ENCODE measurements at places on chromosomes 7 and 10.

DNA sequence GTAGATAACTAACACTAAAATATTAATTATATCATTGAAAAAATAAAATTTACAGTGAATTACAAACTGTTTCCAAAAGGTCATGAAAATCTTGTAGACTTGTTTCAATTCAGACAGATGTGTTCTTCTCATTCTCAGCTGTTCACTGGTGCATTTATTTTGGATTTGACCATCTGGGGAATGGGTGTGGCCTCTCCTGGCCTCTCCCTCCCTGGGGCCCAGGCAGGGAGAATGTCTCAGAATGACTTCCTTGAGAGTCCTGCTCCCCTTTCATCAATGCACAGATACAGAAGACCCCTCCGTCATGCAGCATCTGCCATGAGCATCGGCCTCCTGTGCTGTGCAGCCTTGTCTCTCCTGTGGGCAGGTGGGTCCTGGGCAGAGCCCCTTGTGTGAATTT lies 192.8 kb upstream of the PRSS58 start:
- DNase-seq, result no peak

- no peak for DNase-seq
Observed at GRCh38 chr7:131455001-131455400, 101.4 kb downstream of the PODXL start.

DNA sequence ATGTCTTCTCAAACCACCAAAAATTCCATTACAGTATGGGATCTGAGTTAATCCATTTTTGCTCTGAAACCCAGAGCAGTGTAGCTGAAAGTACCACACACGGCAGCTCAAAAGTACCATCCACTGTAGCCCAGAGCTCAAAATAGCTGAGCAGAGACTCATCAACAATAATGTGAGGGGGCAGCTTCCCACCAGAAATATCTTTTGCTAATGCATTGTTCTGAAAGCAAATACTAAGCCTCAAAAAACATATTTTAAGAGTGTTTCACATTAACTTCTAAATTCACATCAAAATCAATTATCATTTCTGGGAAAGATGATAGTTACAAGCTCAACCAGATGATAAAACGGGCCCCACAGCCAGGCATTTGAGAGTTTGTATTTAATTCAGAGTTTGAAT lies 73.7 kb downstream of the ABLIM1 start:
- DNase-seq, result no peak

DNA sequence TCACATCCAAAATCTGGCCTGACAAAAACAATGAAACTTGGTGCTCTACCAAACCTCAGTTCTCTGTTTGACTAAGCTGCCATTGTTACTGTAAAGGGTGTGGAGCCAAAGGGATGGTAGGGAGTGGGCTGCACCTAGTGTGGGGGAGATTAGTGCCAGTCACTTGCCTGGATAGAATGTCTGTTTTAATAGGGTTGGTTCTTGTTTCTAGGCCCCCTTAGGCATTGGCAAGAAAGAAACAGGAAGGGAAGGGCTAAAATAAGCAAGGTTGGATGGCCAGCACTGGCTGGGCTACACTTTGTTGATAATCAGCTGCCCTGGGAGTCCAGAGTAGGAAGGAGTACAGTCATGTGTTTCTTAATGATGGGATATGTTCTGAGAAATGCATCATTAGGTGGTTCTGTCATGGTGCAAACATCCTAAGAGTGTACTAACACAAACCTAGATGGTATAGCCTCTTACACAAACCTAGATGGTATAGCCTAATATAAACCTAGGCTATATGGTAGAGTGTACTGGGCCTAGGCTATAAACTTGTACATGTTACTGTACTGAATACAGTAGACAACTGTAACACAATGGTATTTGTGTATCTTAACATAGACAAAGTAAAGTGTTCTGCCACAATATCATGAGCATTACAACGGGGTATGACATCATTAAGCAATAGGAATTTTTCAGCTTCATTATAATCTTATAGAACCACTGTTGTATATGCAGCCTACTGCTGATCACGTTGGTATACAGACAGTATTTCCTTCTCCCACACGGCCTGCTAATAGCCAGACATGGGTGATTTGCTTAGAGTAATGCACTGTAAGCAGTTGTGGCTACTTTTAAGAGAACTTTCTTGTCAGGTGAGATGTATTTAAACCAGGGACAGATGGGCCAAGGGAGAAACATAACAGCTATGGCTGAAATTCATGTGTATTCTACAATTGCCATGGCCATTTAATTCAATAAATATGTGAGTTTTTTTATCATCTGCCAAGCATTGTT lies 15.4 kb downstream of the BBIP1 start:
- DNase-seq, result no peak

- no peak for DNase-seq
Observed at GRCh38 chr10:131724169-131724545, 176.7 kb upstream of the PPP2R2D start.

DNA sequence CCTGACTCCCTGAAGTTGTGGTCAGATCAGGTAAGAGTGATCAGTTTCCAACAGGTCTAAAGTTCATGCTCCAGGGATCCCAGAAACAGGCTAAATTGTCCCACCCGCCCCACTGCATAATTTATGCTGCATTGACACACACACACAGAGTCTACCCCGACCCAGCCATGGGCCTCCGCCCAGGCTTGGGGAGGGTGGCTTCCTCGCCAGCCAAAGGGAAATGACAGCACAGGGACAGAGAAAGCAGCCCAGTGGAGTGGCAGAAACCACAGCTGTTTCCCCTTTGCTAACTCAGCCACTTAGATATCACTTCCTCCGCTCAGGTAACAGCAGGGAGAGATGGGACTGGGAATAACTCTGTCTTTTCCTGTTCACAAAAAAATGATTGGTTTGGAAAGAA lies 9.4 kb downstream of the SH3PXD2A start:
- DNase-seq, result no peak

- no peak for DNase-seq
Observed at GRCh38 chr10:101405001-101405400, 51.0 kb downstream of the BTRC start.

DNA sequence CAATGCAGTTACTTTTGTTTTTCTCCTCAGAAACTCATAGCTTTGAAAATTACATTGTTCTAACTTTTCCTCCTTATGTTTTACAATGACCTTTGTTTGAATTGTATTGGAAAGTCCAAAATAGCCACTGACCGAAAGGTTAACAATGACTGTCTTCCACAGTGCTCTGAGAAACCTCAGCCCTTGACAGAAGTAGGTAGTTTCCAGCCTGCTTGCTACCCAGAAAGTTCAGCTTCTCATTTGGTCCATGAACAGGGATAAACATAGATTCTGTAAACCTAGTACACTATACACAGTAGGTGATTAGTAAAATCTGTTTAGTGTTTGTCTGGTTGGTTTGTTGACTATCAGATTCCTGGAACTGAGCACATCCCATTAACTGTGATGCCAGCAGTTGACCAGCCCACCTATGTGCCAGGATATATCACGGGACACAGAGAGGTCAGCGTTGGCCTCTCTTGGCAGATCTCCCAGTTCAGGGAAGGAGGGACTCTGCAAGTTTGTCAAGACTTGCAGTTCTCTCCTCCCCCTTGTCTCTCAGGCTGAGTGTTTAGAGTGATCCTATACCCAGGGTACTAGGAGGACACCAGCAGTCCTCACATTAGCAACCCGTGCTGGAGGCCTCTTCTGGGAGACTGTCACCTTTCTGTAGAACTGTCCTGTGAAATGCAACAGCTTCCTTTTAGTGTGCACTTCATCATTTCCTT lies 297.6 kb downstream of the ARHGAP12 start:
- no peak for DNase-seq

DNA sequence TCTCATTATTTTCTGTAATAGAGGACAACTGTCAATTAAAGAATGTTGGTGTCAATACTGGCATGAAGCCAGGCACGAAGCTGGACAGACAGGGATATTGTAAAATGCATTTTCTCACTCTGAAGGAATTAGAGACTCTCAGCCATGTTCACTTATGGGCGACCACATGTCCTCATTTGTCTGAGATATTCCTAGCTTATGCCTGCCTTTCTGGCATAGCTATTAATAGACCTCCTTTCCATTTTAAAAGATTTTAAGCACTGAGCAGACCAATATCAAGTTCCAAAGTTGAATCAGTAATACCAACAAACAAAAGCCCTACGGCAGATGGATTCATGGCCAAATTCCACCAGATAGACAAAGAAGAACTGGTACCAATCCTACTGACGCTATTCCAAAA lies 589.9 kb downstream of the GRM8 start:
- no peak for DNase-seq

GRCh38 chr10:113180401-113181154 lies 230.5 kb downstream of the TCF7L2 start:
- DNase-seq, result no peak

DNA sequence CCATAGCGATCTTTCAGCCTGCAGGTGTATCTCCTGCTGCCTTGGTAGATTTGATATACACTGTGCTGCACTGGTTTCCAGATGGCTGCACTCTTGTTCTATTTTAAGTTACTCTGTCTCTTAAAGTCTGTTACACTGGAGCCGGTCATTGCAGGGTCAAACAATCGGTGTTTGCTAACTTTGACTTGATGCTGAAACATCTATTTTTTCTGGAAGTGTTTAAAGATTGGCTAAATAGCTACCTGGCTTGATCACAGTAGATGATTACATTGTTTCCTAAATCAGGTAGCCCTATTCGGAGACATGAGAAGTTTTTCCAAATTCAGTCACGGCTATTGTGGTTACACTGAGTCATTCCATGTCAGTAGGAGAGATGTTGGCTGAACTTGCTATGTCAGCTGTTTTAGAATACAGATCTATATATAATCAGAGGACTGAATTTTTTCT lies 574.8 kb downstream of the ETV1 start:
- DNase-seq, result no peak

- no peak for DNase-seq
Observed at GRCh38 chr7:38122501-38122900, 55.5 kb upstream of the STARD3NL start.

GRCh38 chr7:77321300-77321699 lies 94.8 kb downstream of the GSAP start:
- no peak for DNase-seq

DNA sequence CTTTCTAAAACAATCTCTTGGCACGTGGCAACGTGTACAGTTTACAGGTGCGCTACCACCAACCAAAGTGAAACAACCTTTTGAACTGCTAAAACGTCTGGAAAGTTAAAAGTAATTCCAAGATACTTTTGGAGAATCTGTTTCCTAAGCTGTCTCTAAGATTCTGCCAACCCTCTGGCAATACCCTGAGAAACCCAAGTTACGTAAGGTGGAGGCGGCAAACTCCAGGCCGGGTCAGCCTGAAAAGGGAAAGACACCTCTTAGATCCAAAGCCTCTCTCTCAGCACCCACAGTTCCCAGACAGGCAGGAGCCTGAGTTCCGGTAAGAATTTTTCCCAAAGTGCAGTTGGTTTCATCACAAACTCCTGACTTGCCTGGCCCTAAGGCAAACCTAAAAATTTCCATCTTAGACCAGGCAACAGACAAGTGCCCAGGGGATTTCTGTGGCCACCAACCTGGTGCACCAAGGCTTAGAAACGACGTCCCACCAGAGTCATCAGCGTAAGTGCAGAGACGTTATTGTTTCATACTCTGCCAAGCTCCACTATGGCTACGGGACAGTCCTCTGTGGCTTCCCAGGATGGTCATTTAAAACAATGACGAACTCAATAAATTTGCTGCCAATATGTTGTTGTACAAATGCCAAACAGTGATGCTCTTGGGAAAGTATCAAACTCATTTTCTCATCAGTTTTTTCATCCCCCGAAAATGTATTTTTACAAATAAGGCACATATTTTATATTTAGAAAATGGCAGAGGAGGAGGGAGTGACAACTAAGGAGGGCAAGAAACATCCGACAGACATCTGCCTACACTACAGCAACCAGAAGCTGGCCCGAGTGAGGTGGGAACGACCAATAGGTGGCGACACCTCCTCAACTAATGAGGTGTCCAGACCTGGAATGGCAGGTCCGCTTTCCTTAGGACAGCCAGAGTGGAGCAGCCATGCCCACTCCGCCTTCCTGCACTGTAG lies 205.8 kb upstream of the FRMD4A start:
- no peak for DNase-seq

DNA sequence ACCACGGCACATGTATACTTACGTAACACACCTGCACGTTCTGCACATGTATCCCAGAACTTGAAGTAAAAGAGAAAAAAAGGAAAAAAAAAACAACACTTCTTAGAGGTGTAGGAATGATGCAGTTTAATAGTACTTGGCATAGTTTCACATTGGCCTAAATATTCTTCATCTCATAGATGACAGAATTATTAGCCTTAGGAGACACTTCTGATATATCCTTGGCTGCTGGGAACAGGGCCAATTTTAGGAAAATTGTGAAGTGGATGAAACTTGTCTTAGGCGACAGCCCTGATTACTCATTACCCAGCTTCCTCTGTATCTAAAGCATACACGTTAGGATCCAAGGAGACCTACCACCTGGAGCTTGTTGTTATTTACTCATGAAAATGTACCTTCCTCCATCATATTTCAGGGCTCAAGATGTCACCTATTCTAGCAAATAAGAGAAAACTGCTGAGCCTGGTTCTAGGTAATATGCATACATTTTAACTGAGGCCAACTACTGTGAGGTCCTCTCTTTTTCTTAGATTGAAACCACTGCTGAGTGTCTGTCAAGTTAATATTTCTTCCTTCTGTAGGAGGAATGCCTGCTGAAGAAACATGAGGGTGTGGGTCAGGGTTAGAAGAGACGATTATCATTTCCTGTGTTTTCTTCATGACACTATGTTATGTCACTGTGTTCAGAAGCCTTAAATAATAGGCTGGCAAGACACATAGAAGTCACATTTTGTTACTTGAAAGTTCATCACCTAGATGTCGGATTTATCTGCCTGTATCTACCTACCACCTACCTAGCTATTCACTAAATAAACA lies 44.3 kb downstream of the CPED1 start:
- DNase-seq, result no peak

- DNase-seq, result no peak
Observed at GRCh38 chr7:19284136-19284535, 138.9 kb upstream of the FERD3L start.

- DNase-seq, result no peak
Observed at GRCh38 chr7:74271742-74272141, 17.5 kb upstream of the CLIP2 start.

GRCh38 chr10:89278900-89279392 lies 22.9 kb upstream of the IFIT2 start:
- DNase-seq, result no peak

DNA sequence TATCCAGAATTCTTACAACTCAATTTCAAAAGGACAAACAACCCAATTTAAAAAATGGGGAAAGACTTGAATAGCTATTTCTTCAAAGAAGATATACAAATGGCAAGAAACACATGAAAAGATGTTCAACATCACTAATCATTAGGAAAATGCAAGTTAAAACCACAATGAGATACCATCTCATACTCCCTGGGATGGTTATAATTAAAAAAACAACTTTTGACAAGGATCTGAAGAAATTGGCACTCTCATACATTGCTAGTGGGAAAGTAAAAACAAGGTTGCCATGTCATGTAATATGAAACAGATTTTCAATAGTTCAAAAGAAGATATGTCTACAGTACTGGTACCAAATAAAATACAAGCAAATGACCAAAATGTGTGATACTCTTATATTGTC lies 9.0 kb downstream of the OAT start:
- no peak for DNase-seq

- no peak for DNase-seq
Observed at GRCh38 chr10:71820966-71821365, 30.1 kb downstream of the PSAP start.

GRCh38 chr7:117621075-117621618 lies 141.3 kb downstream of the CFTR start:
- DNase-seq, result no peak

Measured in stimulated activated CD4-positive, alpha-beta T cell treated with anti-CD3 and anti-CD28 coated beads, Interleukin-1b, Interleukin-23, amount 100 ng/mL, for 1 hour (primary cell).